Left cardiac atrium (tissue), 4 donors: ENCODE measurements at places on chromosomes 11 and 22. TPM values are rescaled to one million over a fixed set of nuclear protein-coding genes. Genes with fewer than 3 reads are reported as not detected.

Gene ANO3
- total RNA-seq: 0.73 TPM

Gene TMEM86A
- 3.9 TPM for total RNA-seq

DNA sequence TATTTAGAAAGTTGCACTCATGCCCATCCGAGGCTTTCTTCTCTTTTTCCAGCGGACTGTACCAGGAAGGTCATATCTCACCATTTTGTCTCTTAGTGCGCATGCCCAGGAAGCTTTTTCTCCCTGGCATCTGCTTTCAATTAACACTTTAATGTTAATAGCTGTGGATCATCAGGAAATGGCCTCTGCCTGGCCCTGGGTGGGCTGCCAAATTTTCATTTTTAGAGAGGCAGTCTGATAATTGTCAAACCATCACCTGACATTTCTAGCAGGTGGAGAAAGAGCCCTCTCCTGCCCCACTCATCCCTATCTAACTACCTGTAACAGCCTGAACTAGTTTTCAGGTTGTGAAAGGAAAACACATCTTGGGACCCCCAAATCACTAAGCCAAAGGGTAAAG lies 257.4 kb upstream of the LRRC4C start:
- DNase-seq: no peak

DNA sequence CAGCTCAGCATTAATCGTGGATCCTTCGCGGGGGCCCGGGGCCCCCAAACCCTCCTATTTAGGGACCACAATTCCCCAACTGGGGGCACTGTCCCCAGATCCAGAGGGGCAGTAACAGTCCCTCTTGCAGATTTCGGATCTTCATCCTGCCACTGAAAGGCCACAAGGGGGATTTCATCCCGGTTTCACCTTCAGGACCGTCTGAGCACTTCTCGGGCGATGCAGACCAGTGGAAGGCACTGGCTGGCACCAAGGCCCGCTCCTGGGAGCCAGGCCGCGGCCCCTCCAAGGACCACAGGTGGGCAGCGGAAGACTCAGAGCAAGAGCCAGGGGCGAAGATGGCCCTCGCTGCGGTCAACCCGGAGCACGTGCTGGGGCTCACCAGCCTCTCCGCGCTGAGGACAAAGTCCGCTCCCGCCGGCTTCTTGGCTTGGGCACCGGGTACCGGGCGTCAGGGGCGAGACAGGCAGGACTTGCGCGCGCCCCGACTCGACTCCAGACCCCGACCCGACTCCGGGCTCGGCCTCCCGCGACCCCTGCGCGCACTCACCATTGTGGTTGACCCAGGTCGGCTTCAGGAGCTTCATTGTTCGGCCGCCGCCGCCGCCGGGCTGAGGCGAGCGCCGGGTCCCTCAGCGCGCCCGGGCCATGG lies 517 bp downstream of the HIRA start:
- DNase-seq: peak; percentile 31

- DNase-seq: peak; percentile 90
Observed at GRCh38 chr11:33899400-33900037, 7.6 kb upstream of the LMO2 start.
